ENCODE measurements at places on chromosomes 12 and 14.

DNA sequence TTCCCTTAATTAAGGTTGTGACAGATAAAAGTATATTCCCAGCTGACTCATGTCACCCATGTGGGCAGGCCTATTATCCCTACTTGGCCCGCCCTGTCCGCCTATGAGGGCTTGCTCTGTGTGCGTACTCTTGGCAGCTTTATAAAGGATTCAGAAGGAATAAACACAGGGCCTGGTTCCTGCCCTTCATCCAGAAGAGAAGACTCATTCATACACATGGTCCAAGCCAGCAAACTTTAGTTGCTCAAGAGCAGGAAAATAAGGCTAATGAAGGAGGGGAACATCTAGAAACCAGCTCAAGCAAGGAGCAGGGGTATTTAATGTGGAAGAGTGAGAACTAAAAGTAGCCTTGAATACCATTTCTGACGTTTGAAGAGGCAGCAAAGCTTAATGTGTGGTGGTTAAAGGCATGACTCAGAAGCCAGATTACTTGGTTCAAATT lies 141.9 kb downstream of the CRADD start:
- no peak for DNase-seq

DNA sequence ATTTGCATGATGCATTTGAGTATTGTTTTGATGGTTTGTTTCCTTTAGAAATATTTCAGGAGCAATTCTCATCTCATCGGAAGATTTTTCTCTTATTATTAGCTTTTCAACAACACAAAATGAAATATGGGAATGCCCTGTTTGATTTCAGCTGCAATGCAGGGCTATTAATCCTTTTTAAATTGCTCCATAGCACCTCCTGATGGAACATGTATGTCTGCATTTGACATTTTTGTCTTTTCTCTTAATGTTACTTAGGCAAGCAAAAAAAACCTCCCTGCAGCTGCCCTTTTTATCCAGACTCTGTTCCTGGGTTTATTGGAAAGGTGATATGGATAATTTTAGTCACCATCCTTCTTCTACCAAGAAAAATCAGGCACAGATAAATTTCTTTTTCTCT lies 895.8 kb downstream of the RPS29 start:
- no peak for DNase-seq

DNA sequence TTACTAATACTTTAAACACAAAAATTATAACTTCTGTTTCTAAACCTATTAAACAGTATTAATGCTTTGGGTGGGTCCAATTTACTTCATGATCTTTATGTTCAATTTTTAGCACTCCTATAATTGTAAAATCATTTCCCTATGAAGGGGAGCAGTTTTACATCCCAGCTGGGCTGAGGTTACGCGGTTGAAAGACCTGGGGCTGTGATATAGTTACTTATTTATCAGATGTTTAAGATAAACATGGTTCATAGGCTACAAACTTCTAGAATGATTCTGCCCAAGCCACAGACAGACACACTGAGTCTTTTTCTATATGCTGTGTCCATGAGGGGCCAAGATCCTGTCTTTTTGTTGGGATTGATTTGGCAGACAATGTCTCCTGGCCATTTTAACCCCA lies 44.4 kb downstream of the DYRK2 start:
- no peak for DNase-seq

DNA sequence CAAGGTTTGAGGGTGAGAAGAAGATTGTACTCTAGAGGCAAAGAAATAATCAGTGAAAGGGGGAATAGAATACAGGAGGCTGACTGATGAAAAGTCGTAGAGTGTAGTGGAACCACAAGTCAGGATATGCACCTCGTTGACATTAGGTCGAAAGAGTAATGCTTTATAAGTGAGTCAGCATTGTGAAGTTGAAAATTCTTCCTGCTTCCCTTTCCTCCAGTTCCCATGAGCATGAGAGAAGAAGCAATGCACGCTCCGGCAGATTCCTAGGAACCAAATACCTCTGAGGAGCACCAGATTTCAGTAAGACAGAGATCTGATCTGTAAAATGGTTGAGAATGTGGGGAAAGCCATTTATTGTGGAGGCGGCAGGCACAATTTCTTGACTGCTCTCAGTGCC lies 16.5 kb downstream of the CCER1 start:
- no peak for DNase-seq

DNA sequence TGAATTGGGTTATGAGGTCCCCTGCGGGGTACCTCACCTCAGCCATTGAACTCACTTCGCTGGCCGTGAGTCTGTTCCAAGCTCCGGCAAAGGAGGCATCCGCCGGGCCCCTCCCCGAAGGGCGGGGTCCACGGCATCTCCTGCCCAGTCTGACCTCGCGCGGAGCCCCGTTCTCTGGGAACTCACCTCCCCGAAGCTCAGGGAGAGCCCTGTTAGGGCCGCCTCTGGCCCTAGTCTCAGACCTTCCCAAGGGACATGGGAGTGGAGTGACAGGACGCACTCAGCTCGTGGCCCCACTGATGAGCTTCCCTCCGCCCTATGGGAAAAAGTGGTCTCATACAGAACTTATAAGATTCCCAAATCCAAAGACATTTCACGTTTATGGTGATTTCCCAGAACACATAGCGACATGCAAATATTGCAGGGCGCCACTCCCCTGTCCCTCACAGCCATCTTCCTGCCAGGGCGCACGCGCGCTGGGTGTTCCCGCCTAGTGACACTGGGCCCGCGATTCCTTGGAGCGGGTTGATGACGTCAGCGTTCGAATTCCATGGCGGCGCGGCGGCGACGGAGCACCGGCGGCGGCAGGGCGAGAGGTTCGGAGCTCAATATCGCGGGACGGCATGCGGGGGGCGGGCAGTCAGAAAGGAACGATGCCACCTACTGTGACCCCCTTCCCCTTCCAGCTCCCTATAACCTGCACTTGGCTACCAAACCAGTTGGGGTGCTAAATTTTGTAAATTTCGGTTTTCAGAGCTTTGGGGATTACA lies at the start of gene PARP2:
Gene PARP2, plus strand, starts transcription at position 544 of the 770 bp plus-strand sequence. Its CDS starts 7 bp downstream, at position 551.
- peak; percentile 94 for DNase-seq

GRCh38 chr12:103673487-103673886 lies 86.4 kb downstream of the STAB2 start:
- DNase-seq, result no peak

- no peak for DNase-seq
Measured at GRCh38 chr12:122849352-122850047, 14.2 kb downstream of the HIP1R start.

DNA sequence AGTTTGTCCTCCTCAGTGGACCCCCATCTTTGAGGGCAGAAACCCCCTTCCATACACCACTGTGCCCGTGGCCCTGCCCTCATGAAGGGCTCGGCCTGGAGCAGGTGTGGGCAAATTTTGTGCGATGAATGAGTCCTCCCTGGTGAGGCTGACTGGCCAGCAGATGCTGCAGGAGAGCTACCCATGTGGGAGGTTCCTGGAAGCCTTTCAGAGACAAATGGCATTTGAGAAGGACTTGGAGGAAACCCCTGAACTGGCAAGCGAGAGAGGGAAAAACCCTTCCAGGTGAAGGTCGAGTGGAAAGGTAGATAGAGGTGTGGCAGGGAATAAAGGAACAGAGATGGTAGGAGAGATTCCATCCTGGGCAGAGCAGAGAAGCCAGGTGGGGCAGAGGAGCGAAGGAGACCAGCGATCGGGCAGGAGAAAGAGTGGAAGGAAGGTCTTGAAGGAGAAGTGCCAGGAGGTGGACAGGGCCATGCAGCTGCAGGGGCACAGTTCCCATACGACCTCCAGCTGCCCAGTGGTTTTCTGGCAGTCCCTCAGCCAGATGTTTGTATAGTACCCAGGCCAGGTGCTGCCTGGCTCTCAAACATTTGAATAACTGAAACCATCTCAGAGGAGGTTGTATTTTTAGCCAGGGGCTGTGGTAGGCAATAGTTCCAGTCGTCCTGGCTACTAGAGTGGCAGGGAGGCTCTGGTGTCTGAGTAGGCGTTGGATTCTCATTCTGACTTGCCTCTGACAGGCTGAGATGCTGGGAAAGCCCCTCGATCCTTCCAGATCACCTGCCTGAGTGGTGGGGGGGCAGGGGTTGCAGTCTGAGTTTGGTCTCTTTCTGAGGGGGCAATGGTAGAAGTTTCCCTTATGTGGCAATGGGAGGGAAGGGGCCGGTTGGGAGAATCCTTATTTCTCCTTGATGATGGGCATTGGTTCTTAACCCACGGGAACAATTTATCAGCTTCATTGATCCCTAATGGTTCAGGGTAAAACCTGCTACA lies 40.1 kb downstream of the FBXL14 start:
- DNase-seq, result no peak

GRCh38 chr12:131915823-131916222 lies 13.3 kb upstream of the PUS1 start:
- DNase-seq, result no peak

GRCh38 chr12:95474660-95474958 lies 657 bp downstream of the METAP2 start:
- DNase-seq, result no peak

DNA sequence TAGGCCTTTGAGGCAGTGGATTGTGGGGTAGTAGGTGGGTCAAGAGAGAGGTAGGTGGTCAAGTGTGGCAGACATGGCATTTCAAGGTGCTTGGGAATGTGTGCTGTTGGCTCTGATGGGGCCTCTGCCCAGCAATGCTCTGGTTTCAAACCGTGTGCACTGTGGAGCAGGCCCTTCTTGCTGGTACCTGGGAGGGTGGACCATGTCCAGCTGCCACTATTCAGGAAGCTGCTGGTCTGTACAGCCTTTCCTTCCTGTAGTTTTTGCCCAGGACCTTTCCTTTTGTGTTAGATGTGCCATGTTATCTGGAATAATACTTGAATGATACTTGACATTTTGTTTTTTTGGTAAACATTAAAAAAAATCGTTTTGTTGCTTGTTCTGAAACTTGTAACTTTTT lies 14.8 kb downstream of the RIMKLB start:
- no peak for DNase-seq

- DNase-seq, result no peak
Measured at GRCh38 chr12:33703221-33703620, 263.6 kb upstream of the SYT10 start.

DNA sequence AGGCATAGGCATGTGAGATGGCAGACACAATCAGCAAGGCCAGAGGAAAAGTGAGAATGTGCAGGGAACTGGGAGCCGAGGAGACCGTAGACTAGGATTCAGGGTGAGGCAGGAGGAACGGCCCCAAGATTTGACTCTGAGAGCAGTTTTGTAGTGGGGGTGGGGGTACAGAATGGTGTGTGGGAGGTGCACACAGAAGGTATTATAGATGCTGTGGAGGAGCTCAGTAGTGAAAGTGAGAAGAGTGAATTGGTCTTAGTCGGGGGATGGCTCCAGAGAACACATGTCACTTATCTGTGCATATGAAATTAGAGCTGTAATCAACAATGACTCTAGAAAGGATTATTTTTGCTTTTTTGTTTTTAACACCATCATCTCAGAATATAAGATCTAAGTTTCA lies 11.9 kb downstream of the ZNF664 start:
- no peak for DNase-seq

GRCh38 chr14:65789363-65789762 lies 376.8 kb downstream of the FUT8 start:
- DNase-seq, result peak; percentile 25
